ENCODE measurements at places on chromosomes 5 and 9.

DNA sequence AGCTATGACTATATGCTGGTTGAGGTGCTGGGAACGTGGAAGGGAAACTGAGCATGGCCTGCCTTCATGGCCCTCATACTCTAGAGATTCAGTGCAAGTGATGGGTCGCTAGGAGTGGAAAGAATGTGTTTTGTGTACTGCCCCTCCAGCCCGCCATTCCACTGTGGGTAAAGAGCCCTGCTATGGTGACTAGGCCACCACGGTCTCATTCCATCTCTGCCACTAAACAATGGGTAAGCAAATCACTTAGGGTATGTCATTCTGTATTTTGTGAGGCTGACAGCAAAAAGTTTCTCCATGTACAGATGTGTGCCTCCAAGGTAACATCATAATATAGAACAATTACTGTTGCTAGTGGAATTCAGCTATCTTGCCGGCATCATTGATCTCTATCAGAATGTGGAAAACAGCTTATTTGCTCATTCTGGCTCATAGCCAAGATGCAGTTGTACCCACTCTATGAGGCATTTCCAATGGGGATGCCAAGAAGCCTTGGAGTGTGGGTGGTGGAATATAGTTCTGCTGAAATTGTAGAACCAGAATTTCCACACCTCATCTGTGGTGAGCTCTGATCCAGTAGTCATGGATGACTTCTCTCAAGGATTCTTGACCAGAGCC, 12.5 kb downstream of the SMARCA2 start:
- no peak for DNase-seq

DNA sequence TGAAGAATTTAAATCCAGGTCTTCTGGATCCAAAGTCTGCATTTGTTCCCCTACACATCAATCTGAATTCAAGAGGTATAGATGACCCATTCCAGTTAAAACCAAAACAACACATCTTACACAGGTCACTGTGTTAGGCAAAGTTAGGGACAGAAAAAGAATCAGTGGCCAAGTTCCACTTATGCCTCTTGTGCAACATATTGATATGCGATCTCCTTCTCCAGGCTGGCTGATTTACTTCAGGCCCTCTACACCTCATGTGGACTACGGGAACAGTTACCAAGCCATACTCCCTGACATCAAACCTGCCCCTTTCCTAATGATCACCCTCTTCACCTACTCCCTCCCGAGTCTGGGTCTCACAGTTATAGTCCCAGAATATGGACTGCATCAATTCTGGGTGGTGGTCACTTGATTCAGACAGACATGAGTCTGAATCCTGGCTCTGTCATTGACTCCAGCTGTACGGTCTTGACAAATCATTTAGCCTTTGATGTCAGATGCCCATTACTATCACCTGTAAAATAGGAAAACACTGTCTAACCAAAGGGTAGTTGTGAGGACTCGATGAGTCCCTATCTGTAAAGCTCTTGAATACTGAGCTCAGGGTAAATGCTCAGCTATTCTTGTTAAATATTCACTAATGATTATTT, 26.0 kb downstream of the GOLGA1 start:
- DNase-seq, result no peak

- DNase-seq, result no peak
Measured at GRCh38 chr5:112331892-112332291, 87.2 kb downstream of the EPB41L4A start.

DNA sequence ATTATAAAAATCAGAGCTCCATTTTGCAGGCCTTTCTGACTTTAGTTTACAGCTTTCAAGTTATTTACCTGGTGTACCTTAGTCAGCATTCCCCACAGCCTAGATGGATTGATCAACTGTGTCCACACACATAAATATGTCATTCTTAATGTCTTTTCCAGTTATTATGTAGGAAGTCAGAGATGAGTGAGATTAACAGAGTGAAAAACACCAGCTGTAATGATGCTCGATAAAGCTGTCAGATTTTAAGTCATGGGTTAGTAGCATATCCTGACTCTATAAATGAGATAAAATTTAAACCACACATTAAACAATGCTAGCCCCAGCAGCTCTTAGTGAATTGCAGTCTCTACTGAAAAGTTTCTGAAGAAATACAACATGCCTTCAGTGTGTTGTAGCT, 48.9 kb downstream of the NUDT12 start:
- no peak for DNase-seq

Measured in fibroblast of pulmonary artery (primary cell).